ENCODE measurements at places on chromosomes 3 and 15.

DNA sequence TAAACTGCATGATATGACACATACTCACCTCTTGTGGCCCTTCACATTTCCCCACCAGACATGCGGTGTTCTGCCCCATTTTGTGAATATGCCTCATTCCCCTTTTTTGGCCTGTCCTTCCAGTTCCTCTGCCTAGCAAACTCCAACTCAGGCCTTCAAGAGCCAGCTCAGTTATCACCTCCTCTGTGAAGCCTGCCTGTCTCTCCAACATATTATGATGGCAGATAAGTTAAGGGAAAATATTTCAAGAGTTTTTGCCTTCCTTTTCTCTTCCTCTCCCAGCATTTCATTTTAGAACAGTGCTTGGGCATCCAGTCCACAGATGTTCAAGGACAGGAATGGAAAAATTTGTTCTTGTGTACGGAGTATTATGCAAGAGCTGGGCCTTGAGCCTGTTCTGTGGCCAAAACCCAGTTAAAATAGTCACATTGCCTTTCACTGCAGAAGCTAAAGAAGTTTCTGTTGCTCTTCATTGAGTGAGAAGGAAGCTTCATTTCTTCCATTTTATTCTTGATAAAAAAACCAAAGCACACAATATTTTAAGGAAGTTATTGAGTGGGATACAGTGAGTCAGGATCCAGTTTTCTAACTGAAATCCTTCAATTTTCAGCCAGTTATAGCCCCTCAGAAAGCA, 192.0 kb downstream of the GHSR start:
- DNase-seq, result no peak

GRCh38 chr15:67826717-67827561, 1.6 kb downstream of the SKOR1 start:
- DNase-seq, result no peak

DNA sequence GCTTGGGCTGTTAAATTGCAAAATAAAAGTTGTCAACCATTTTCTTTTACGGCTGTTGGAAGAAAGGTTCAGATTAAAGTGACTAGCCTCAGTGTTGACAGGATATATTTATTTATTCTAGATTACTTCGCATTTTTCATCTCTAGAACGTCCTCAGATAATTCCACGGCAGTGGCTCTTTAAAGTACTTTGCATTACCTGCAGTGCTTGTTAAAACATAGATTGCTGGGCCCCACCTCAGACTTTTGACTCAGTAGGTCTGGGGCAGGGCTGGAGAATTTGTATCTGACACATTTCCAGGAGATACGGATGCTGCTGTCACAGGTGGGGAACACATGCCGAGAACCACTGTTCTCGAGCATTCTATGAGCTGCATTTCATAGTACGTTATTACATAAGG, 292.7 kb downstream of the EDEM1 start:
- DNase-seq, result no peak

GRCh38 chr3:169390741-169391305, 272.7 kb downstream of the MECOM start:
- no peak for DNase-seq

GRCh38 chr3:194421-194820, 2.1 kb upstream of the CHL1 start:
- DNase-seq, result no peak

Measured in colonic mucosa (tissue), 4 donors.